ENCODE measurements at places on chromosomes 3 and 15.

DNA sequence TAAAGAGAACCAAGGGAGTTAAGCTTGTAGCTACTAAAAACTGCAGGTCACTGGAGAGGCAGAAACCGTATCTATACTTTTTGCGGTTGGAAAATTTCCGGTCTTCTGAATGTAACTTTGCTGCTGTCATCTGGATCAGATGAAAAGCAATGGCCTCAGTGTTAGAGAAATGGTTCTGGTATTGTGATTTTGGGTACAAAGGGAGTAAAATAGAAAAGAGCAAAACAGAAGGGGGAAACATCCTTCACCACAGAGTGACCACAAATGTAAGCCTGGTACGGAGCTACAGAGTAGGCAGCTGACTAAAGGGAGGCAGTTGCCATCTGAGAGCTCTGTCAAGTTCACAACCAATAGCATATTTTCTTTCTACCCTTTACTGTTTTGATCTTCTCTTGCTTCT, 5.6 kb downstream of the CD96 start:
- no peak for DNase-seq

DNA sequence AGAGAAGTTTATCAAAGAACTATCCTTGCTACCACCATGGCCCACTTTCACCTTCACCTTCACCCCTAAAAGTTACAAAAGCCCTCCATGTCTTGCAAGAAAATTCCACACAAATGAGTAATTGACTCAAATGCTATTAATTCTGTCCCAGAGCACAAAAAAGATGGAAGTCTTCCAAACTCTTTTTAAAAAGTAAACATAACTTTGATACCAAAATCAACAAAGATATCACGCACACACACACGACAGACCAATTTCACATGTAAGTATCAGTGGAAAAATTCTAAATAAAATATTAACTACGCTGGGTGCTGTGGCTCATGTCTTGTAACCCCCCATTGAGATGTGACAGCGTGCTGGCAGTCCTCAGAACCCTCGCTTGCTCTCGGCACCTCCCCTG, 1.1 kb upstream of the MCCC1 start:
- no peak for DNase-seq

- no peak for DNase-seq
These were observed 79.1 kb upstream of the FOXB1 start for GRCh38 chr15:59924812-59925522.

DNA sequence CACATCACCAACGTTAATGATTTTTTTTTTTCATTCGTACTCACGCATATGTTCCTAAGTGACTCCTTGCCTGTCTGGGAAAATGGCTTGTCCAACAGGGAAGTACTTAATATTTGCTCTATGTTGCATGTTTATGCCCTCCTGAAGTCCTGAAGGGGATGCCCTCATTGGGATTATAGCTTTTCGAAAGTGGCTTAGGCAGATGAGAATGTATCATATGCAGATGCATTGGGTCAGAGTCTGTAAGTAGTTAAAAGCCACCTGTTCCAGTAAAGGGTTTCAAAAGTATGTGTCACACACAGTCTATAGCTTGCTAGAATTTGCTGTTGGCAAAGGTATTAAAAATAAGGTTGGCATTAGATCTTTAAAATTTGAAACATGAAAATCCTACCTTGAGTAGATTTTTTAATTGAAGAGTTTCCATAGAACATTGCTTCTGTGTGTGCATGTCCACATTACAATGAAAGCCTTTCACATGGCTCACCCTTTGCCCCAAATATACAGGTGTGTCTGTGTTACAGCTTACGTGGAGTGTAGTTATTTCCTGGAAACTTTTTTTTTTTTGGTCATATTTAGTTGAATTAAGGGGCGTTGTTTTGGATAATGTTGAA, 2.1 kb downstream of the ABHD17C start:
- no peak for DNase-seq

DNA sequence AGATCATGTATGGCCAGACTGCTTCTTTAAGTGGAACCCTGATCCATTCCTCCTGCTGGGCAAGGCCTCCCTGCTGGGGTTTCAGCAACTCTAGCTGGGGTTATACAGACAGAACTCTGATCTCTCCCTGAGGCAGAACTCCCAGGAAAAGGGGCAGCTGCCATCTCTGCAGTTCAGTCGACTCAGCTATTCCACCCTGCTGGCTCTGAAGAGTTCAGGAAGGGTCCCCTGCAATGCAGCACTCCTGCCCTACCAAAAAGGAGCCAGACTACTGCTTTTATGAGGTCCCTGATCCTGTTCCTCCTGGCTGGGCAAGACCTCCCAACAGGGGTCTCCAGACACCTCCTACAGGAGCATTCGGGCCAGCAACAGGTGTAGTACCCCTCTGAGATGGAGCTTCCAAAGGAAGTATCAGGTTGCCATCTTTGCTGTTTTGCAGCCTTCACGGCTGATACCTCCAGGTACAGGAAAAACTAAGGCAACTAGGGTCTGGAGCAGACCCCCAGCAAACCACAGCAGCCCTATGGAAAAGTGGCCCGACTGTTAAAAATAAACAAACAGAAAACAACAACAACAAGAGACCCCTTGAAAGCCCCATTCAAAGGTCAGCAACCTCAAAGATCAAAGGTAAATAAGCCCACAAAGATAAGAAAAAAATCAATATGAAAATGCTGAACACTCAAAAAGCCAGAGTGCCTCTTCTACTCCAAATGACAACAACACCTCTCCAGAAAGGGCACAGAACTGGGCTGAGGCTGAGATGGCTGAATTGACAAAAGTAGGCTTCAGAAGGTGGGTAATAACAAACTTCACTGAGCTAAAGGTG, 14.2 kb upstream of the CP start:
- DNase-seq: no peak

- DNase-seq: no peak
These were observed 191.9 kb downstream of the STT3B start for GRCh38 chr3:31724651-31725050.

- DNase-seq: no peak
These were observed 48.8 kb upstream of the TMCO5A start for GRCh38 chr15:37885651-37886050.

- DNase-seq: no peak
These were observed 23.8 kb downstream of the WWTR1 start for GRCh38 chr3:149634072-149634471.

DNA sequence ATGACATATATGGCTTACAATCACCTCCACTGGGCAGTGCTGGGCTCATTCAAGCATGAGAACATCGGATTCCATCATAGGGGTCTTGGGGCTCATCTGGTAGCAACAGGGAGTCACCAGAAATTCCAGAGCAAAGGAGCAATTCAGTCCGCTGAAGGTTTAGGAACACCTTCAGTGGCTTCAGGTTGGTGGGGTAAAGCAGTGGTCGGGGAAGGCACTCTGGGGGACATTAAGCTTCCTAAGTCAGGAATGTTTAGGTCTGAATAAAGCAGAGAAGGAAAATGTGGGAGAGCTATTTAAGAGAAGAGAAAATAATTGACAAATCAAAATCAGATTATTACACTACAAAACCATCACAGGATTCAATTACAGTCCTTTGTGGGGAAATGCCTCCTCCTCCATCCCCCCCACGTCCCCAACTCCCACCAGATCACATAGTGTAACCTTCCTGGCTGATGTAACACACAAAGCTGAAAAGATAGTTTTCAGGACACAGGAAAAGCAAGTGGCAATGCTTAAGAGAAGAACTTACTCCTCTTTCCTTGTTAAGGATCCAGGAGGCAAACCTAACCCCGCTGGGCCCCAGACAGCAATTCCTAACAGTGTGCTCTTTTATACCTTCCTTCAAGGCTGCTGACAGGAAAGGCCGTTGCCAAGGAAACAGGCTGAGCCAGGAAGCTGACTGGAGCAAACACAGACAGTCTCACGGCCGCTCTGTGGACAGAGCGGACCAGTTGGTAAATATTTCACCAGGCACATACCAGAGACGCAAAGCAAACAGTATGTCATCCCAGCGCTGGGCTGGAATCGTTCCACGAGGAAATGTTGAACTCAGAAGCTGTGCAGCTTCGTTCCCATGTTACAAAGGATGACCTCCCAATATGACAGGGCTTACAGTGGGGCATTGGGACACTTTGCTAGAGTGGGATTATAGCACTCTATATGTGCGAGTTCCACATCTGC, 57.5 kb upstream of the LMCD1 start:
- no peak for DNase-seq

DNA sequence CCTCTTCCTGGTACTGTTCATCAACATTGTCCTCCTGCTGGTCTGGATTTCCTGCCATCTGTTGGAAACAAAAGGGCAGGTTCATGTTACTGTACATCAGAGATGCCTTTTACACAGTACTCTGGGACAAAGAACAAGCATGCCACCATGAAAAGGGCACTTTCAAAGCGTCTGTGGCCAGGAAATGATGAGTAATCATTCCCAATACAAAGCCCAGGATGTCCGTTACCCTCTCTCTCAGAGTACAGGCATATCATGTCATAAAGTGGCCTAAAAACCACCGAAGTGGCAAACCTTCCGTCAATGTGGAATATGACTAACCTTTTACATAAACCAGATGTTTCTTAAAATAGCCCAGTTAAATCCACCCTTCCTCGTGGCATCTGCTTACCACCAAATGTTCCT, 71.2 kb downstream of the GOLIM4 start:
- DNase-seq: no peak

- no peak for DNase-seq
These were observed 25.5 kb upstream of the ESYT3 start for GRCh38 chr3:138408751-138409570.

- DNase-seq: no peak
These were observed 29.9 kb upstream of the GPD1L start for GRCh38 chr3:32076566-32076965.

- DNase-seq: no peak
These were observed 5.2 kb downstream of the FOXB1 start for GRCh38 chr15:60009124-60009960.

GRCh38 chr3:119880966-119881365, 99.1 kb downstream of the NR1I2 start:
- DNase-seq: no peak

DNA sequence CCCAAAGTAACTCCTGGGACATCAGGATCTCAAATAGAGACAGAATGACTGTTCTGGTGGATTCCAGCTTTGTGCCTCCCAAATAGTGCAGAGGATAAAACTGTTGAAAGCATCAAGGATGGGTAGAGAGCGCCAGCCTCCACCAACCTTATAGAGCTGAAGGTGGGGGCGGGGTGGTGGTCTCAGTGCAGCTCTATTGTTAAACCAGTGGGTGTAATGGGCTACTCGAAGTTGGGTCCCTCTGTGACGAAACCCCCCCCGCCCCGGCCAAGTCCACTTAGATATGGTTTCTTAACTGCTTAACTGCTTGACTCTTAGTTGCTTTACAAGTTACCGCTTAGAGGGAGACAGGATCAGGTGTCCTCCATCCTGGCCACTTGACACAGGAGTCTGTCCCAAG, 22.7 kb downstream of the DHX30 start:
- DNase-seq: no peak

DNA sequence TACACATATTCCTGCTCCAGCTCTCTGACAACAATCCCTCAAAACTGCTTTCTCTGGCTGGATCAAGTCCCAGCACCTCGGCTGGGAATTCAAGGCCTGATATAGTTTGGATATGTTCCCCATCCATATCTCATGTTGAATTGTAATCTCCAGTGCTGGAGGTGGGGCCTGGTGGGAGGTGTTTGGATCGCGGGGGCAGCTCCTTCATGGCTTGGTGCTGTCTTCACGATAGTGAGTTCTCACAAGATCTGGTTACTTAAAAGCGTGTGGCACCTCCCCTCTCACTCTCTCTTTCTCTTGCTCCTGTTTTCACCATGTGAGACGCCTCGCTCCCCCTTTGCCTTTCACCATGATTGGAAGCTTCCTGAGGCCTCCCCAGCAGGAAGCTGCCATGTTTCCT, 47.4 kb upstream of the SYN2 start:
- no peak for DNase-seq

DNA sequence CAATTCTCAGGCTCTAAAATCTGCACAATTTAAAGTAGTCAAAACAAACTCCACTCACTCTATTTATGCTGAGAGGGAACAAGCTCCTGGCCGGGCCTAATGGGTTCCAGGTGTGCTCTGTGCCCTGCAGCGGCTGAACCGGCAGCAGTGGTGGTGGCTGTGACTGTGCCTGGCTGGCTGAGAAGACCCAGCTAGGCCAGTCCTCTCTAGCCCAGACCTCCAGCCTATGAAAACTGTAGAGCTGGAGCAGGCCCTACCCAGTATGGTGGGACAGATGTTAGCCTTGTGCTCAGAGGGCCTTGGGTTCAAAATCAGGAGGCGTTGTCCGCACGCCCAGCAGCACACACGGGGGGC, 37.0 kb downstream of the EPHB3 start:
- no peak for DNase-seq

DNA sequence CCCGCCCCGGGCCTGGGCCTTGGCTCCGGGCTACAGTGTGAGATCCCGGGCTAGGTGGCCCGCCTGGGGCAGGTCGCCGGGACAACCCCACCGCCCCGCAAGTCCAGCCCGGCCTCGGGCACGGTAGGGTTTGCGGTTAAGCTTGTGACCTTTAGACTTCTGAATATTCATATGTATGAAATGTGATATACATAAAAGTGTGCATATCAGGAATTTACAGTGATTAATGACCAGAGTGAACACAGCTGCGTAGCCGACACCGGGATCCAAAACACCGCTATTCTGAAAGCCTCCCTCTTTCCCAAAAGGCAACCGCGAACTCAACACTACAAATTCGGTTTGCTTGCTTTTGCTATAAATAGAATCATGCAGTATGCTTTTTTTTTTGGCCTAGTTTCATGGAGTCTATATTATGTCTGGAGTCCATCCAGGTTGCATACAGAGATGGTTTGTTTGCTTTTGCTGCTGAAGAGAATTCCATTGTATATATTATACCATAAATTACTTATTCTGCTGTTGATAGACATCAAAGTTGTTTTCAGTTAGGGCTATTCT, 636 bp upstream of the SNRPA1 start:
- DNase-seq: no peak

- no peak for DNase-seq
These were observed 14.2 kb downstream of the IQGAP1 start for GRCh38 chr15:90402223-90402622.

GRCh38 chr3:30266524-30266923, 339.9 kb upstream of the TGFBR2 start:
- no peak for DNase-seq

GRCh38 chr3:129312021-129312639, 33.5 kb downstream of the HMCES start:
- DNase-seq: no peak

- DNase-seq: no peak
These were observed 11.9 kb downstream of the SMAD6 start for GRCh38 chr15:66713843-66714508.

GRCh38 chr3:27533261-27533607, 49.0 kb upstream of the SLC4A7 start:
- DNase-seq: no peak

Data from cortex of kidney (tissue), 1 donor.